ENCODE measurements at places on chromosomes 3 and 15.

DNA sequence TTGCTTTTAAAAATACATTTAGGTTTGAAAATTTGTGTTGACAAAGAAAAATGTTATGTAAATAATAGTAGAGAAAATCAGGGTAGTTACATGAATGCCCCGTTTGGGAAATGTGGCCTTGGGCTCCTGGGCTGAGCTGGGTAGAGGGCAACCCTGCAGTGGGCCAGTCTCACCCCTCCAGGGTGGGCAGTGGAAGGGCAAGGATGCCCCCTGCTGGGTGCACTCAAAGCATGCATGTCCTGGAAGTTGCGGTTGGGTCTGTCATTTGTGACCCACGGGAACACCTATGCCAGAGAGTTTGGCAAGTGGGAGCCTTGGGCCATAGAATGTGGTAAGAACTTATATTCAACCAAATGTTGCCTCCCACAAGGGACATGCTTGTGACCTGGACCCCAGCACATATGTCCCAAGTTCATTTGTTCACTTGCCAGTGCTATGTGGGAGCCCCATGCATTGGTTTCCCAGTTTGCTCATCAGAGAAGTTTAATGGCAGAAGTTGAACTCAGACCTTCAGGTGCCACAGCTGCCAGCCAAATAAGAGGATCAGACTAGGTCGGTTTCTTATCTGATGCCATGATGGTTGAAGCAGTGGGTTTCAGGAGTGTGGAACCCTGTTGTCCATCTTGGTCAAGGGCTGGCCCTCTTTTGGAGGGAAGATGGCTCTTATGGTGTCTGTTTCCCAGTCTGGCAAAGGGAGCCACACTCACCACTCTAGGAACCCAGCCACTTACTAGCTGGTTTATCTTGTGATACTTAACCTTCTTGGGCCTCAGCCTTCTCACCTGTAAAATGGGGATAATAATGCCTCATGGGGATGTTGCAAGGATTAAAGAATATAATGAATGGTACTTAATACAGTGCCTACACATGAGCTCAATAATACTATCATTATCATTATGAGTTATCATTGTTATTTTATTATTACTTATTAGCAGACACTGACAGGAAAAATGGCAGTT is 2.5 kb upstream of the PLCB2 start:
- peak; percentile 55 for DNase-seq

- DNase-seq, result peak; percentile 58
These were observed 104.0 kb downstream of the KLHL25 start for GRCh38 chr15:85690561-85691231.

DNA sequence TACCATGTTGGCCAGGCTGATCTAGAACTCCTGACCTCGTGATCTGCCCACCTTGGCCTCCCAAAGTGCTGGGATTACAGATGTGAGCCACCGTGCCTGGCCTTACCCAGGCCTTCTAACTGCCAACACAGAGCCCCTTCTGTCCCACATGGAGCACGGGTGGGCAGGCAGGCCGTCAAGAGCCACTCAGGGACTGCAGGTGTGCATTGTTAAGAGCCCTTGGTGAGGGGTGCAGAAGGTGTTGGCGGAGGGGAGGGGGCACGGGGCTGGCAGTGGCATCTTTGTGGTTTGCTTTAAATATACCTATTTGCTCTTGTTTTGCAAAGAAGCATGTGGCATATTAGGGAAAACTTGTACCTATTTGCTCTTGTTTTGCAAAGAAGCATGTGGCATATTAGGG is 37.3 kb downstream of the SMAD6 start:
- no peak for DNase-seq

- DNase-seq, result no peak
These were observed 558.0 kb downstream of the FOXP1 start for GRCh38 chr3:71025516-71025915.

DNA sequence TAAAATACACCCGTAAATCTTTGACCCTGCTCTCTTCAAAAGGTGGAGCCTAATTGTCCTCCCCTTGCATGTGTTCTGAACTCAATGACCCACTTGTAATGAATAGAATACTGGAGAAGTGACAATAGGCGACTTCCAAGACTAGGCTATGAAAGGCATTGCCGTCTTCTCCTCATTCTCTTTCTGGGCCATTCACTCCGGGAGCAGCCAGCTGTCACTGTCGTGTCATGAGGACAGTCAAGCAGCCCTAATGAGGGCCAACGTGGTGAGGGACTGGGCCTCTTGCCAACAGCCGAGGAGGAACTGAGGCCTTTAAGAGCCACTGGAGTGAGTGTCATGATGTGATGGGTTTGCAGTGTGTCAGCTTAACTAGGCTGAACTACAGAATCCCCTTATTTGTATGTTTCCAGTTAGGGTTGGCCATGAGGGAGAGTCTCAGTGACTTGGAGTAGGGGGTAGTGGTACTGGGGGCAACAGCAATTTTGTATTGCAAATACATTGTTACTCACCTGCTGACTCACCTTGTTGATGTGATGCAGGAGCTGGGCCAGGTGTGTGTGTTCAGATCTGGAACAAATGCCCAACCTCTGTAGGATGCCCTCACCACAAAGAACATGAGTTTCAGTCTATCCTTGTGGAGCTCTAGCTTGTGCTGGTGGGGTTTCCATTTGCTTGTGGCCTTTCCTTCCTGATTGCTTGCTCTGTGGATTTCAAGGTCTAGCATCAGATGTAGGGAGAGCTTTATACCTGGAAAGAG is 188.5 kb upstream of the PROK2 start:
- DNase-seq, result no peak

- no peak for DNase-seq
These were observed 469.1 kb downstream of the SOX2 start for GRCh38 chr3:182180654-182181385.

DNA sequence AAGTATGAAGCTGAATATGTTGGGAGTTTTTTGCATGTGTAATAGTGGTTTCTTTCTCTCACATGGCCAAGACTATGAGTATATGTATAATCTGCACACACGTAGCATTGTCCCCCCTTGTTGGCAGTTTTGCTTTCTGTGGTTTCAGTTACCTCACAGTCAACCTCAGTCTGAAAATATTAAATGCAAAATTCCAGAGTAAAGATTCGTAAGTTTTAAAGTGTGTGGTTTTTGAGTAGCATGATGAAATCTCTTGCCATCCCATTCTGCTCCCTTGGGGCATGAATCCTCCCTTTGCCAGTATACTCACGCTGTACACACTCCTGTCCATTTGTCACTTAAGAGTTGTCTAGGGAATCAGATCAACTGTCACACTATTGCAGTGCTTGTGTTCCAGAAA is 742.0 kb upstream of the CCDC54 start:
- DNase-seq, result no peak

DNA sequence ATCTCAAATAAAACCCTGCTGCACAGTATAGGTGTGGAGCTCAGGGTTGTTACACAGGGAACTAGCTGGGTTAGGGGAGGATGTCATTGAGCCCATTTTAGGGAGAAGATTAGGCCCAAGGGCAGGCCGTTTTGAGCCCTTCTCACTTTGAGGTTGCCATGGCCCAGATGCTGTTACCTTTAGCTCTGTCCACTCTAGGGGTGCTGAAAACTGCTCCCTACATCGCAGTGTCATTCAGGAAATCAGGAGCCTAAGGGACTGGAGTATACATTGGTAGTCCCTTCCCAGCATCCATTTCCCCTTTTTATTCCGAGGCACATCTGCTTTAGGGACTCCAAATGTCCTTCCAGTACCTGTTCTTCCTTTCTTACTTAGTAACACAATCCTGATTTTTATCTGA is 79.0 kb upstream of the SELENOK start:
- DNase-seq, result no peak

DNA sequence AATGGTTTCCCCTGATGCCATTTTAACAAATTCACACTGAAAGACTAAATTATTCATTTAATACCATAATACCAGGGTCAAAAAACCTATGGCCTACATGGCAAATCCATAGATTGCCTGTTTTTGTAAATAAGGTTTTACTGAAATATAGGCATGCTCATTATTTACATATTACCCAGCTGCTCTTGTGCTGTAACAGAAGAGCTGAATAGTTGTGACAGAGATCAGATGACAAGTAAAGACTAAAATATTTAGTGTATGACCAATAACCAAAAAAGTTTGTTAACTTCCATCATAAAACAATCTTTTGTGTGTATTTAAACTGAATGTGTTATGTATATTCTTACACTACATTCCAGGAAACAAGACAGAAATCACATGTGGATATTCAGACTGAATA is 60.2 kb downstream of the DENND4A start:
- DNase-seq, result no peak
